ENCODE measurements at places on chromosomes 6 and 20. TPM values are rescaled to one million over a fixed set of nuclear protein-coding genes. Genes with fewer than 3 reads are reported as not detected.

DNA sequence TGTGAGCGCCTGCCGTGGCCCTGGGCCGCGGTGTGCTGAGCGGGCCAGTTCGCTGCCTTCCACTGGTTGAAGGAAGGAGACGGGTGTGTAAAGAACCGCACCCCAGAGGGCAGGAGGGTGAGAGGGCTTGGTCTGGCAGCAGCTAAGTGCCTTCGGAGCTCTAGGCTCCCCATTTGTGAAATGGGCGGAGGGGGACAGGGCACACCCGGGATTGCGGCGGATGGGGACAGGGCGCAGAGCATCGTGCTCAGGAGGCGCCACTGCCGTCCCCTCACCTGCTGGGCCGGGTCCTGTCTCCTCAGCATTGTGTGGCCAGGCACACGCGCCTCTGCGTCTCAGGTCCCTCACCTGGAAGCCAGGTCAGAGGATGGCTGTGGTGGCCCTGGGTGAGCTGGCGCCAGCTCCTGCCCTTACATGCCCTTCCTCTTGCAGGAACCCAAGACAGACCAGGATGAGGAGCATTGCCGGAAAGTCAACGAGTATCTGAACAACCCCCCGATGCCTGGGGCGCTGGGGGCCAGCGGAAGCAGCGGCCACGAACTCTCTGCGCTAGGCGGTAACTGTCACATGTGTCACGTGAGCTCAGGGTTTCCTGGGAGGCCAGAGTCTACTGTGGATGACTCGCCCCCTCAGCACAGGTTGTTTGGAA lies 3.1 kb downstream of the ADRM1 start:
- no peak for ATAC-seq

DNA sequence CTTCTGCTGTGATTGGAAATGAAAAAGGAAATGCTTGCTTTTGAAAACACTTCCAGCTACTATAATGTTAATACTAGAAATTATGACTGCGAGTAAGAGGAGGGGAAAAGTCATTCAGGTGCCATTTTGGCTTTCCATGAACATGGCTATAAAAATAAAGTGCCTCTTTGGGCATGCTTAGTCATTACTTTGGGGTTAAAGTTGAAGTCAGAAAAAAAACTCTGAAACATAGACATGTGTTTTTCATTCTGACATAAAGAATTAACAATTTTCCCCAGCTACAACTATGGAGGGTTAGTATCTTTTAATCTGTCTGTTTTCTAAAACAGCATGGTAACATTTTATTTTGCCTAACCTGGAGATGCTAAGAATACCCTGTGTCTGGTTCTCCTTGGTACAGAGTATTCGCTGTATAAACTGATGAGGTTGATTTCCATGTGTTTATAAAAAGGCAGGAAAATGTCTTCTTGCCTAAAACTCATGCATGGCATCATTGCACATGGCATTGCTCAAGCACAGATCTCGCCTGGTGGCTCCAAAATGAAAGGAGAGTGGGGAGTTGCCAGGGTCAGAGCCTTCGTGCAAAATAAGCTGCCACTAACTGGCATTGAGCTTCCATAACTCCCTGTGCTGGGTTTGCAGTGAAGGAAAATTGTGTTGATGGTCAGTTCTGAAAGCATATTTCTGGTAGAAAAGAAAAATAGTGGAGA lies 188.9 kb downstream of the KCNQ5 start:
- no peak for ATAC-seq

The MLN gene
- total RNA-seq, result 0.96 TPM

GRCh38 chr6:19869464-19869863 lies 32.3 kb downstream of the ID4 start:
- no peak for ATAC-seq

The ID1 gene
- total RNA-seq, result 12.9 TPM

The ZBTB46 gene
- 2.2 TPM for total RNA-seq

- no peak for ATAC-seq
These were observed 85.5 kb downstream of the IMPG1 start for GRCh38 chr6:75986935-75987334.

Measured in motor neuron (in vitro differentiated cells).